ENCODE measurements at places on chromosomes 2 and 18.

- DNase-seq, result no peak
These were observed 57.0 kb downstream of the OSBPL6 start for GRCh38 chr2:178251151-178251955.

DNA sequence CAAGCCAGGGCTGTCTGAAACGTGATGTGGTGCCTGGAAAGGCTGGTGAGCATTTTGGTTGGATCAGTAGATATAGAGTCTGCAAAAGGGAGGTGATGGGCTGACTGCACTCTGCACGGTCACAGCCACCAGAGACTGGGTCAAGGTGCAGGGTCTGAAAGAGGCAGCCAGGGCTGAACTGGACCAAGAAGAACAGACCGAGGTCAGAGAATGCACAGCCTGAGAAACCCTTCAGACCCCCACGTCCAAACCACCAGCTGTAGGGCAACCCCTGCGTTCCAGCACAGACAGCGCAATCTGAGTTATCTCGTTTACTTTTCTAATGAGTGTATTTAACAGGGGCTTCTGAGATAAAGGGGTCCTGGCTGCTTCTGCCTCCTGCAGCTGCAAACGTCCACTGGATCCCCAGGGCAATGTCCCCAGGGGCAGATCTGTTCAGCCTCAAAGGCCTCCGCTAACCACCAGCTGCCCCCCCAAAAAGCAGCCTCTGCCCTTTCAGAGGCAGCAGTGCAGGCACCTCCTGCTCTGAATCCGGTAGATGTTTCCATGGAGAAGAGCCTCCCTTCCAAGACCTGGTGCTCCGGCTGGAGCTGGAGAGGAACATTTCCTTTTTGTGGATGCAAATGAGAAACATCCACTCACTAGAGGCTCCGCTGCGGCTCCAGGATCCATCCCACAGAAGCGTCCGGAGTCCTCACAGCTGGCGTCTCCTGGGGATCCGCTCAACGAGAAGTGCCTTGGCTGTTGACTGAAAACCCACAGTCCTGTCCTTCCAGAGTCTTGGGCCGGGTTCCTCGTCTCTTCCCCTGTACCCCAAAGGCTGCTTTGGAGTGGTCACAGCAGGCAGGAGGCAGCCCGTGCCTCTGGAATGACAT lies 970 bp upstream of the KCNG2 start:
- no peak for DNase-seq

DNA sequence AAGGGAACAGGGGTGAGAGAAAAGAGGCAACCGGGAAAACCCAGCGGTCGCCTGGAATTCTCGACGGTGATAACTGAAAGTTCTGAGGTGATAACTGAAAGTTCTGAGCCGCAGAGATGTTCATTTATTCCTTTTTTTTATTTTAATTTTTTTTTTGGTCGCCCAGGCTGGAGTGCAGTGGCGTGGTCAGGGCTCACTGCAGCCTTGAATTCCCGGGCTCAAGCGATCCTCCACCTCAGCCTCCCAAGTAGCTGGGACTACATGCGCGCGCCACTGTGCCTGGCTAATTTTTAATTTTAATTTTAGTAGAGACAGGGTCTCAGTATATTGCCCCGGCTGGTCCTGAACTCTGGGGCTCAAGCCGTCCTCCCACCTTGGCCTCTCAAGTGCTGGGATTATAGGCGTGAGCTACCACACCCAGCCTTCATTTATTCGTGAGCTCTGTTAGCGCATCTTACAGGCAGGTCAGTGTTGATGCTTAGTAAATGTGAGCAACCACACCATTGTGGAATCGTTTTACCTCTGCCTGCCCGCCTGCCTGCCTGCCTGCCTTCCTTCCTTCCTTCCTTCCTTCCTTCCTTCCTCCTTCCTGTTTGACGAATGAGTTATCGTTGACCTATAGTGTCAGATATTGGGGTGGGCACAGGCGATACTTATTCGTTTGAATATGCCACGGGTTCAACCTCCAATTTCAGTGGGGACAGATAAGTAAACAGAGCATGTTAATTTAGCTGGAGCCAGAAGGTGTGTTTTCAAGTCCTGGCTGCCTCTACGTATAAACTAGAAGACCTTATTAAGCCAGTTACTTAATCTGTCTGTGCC lies 557 bp upstream of the E2F6 start:
- no peak for DNase-seq

DNA sequence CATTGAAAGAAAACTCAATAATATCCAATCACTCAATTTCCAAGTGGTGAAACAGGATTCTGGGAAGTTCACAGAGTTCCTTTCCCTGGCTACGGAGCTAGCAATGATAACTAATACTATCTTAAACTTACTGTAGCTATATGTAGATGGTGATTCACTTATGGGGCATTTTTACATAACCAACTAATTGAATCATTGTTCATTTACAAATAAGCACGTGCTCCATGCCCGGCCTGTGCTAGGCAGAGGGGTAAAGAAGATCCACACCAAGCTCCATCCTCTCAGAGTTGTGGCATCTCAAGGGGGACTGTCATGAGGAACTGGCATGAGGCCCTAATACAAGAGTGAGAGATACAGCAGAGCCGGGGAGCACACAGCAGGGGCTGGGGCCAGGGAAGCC lies 176.3 kb downstream of the ANKRD30B start:
- no peak for DNase-seq

- no peak for DNase-seq
These were observed 3.4 kb downstream of the IRS1 start for GRCh38 chr2:226796012-226796839.

- DNase-seq, result no peak
These were observed 1.6 kb upstream of the TMBIM1 start for GRCh38 chr2:218293715-218294429.

GRCh38 chr18:45286431-45286830 lies 328.8 kb upstream of the SLC14A2 start:
- DNase-seq, result no peak

GRCh38 chr2:232776435-232776834 lies at the start of gene KCNJ13:
KCNJ13 (minus strand) TSS chr2:232776565; CDS start chr2:232771362, 5,203 bp downstream.
- no peak for DNase-seq

- DNase-seq, result no peak
These were observed 245.8 kb downstream of the PAX3 start for GRCh38 chr2:222052934-222053367.

- no peak for DNase-seq
These were observed 70.2 kb upstream of the LYPD1 start for GRCh38 chr2:132740081-132740720.

- DNase-seq, result peak; percentile 2
These were observed 178.8 kb upstream of the ST6GAL2 start for GRCh38 chr2:107064750-107065149.

GRCh38 chr2:23684395-23685176 lies 242.3 kb downstream of the ATAD2B start:
- no peak for DNase-seq

DNA sequence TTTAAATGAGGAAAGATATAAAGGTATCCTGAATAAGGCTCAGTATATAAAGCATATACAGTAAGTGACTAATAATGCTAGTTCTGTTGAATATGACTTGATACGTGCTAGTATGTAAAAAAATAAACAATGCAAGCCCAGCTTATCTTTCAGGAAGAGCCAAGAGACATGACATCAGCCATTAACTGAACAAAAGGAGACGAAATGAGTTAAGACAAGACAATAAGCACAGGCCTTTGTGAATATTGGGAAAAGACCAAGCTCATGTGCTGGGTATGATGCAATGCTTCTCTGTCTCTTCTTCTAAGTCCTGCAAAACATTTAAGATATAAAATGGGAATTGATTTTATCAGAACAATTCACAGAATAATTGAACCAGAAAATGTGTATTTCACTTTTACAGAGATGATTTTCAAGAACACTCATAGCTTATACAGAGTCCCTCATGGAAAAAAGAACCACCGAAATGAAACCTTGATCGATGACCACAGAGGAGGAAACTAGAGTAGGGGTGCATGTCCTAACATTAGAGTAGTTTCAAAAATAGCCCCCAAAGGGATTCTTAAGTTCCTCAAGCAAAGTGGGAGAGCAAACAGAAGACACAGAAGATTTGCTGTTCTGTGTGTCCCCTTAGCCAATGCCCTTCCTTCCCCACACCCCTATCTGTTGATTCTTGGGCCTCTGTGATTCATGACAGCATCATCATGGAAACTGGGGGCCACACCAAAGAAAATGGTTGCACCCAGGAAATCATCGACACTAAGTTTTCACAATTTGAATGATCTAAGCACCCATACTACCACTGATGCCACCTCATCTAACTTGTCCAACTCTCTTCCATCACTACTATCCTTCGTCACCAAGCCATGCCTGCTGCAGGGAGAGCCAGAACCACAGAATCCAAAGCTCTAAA lies 68.0 kb upstream of the CRIM1 start:
- no peak for DNase-seq

DNA sequence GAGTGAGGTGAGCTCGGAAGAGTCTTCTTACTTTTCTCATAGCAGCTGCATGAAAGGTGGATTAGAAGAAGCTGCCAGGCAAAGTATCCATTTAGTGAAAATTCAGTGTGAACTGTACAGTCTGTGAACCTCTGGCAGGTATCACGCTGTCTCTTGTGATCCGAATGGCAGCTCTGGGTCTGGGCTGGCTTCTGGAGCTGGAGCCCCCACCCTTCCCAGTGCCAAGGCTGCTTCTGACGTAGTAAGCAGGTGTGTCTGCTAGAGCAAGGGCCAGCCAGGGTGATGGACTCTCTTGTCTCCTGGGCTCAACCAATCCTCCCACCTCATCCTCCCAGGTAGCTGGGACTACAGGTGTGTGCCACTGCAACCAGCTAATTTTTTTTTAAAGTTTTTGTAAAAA lies 14.0 kb upstream of the NTSR2 start:
- no peak for DNase-seq

- DNase-seq, result no peak
These were observed 1.1 kb upstream of the TWIST2 start for GRCh38 chr2:238846628-238847418.

DNA sequence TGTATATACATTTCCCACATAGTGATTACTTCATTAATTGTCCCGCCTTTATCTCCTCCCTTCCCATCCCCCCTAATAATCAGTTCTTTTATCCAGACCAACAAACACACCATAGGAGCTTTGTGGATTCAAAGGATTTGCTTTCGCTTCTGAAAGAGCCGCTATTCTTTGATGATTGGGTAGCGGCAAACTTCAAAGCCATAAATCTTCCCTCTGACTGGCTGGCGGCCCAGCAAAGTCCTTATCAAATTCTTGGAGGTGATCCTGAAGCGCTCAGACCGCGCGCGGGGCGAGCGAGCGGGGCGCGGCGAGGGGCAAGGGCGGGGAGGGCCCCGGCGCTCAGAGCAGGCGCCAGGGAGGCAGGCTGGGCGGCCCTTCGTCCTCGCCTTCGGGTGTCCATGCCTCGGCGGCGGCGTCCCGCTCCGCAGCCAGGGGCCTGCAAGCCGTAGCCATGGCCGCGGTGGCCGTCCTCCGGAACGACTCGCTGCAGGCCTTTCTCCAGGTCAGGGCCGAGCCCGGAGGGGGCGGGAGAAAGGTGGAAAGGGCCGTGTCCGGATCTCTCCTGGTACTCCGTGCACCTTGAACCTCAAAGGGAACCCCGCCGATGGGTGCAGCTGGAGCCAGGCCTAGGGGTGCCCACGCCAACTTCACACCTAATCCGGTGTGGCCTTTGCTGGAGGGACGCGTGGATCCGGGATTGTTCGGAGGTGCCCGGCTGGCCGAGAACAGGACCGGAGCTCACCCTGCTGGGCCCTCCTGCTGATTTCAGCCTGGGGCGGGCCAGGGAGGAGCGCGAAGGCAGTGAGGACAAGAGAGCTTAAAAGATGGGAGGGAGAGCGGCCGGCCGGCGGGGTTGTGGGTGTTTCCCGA lies at the start of gene SP5:
Gene SP5, plus strand, starts transcription at position 276 of the 870 bp plus-strand sequence. Its CDS starts 176 bp downstream, at position 452.
- no peak for DNase-seq

DNA sequence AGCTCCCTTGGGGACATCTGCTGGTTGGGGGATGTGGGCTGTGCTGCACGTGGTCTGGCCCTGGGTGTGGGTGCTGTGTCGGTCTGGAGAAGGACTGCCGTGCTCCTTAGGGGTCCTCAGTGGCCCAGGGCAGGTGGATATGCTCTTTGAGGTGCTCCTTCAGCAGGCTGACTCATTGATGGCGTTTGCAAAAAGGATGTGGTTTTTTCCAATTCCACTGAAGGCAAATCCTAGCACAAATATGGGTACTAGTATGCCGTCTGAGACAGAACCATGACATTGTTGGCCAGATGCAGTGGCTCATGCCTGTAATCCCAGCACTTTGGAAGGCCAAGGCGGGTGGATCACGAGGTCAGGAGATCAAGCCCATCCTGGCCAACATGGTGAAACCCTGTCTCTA lies 3.3 kb downstream of the PPP1R7 start:
- DNase-seq, result no peak

- DNase-seq, result no peak
These were observed 14.0 kb upstream of the DCC start for GRCh38 chr18:52325997-52326396.

DNA sequence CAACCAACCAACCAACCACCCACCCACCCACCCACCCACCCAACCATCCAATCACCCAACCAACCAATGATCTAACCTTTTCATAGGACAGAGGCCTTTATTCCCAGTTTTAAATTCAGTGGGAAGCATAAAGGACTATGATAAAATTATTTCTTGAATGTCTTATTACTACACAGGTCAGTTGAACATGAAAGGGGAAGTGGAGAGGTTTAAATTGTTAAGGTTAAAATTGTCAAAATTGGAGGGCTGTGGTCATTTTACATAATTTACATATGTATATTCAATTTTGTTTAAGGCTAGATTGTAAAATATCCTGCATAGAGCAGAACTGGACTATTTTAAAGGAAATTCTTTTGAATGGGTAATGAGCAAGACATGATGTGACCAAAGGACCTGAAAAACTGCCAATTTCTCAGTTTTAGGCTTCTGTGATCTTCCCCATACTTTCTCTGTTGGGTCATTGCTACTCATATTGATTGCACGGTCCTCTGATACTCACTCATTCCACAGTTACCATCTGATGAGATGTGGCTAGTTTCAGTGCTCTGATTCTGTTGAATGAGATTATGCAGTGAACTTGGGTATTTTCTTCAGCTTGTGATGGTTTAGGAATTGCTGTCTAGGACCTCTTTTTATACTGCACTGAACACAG lies 127.4 kb downstream of the PLCL1 start:
- DNase-seq, result no peak

DNA sequence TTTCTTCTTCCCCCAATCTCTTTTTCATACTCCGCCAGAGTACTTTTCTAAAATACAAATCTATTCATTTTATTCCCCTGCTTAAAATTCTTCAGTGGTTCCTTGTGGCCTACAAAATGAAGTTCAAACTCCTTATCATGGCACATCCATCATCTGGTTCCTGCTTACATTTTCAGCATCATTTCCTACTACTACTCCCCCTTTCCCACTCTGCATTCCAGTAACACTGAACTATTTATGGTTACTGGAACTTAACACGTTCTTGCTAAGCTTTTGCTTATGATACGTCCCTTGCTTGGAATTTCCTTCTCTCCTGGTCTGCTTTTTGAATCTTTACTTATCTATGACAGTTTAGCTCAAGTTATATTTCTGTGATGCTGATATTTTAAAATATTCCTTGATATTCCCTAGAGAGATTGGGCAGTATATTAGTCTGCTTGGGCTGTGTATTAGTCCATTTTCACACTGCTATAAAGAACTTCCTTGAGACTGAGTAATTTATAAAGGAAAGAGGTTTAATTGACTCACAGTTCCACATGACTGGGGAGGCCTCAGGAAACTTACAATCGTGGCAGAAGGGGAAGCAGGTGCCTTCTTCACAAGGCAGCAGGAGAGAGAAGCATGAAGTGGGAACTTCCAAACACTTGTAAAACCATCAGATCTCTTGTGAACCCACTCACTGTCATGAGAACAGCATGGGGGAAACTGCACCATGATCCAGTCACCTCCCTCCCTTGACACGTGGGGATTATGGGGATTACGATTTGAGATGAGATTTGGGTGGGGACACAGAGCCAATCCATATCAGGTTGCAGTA lies 53.2 kb downstream of the BMPR2 start:
- peak; percentile 45 for DNase-seq
